ENCODE measurements at places on chromosomes 4 and X.

GRCh38 chr4:110480031-110480549 lies 4.1 kb downstream of the ENPEP start:
- DNase-seq: no peak

DNA sequence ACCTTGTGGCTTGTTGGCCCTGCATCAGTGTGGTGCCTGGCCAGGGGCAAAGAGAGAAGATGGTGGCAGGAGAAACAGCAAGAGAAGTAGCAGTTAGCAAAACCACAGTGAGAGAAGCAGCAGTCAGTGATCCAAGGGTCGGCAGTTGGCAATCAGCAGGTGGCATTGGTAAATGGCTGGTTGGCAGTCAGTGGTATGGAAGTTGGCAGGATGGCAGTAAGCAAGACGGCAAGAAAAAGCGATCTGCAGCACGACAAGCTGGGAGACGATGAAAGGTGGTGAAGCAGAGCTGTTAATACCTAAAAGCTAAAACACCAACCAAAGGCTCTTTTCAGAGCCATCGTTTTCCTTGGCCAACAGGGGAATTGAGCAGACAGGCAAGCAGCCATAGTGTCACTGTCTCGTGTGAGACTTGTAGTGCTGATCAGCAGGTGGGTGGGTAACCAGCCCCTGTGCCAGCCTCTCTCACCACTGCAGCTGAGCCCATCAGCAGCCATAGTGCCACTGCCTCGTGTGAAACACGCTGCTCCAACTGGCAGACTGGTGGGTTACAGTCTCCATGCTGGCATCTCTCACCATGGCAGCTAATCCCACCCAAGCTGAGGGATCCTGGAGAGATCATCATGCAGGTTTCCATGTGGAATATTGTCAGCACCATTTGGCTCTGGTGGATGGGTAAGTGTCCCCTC lies 2078.4 kb downstream of the PCDH7 start:
- no peak for DNase-seq

DNA sequence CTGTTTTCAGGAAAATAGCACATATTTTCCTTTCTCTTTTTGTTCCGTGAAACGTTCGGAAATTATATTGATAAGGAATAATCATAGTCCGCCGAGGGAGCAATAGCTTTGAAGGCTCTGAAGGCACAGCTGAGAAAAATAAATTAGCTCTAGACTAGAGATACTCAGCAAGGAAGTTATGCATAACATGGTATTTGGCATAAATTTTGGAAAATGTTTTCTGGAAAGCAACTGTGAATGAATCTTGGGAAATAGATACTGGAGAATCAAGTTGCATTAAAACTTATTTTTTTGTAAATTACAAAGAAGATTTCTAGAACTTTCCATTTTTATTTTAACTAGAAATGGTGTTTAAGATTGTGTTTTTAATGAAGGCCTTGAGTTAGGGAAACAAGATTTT lies 92.4 kb downstream of the HPRT1 start:
- no peak for DNase-seq

DNA sequence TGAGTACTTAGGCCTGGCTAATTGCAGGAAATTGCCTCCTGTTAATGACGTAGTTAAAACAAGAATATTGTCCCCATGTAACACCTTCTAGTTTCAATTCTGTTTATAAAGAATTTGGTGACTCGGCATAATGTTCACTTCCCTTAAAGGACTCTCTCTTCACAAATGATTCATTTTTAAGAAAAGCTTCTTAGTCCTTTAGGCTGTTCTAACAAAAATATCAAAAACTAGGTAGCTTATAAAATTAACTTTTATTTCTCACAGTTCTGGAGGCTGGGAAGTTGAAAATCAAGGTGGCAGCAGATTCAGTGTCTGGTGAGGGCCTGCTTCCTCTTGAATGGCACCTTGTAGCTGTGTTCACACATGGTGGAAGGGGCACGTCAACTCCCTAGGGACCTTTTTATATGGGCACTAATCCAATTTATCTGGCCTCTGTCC lies 23.8 kb downstream of the COL25A1 start:
- DNase-seq: no peak

DNA sequence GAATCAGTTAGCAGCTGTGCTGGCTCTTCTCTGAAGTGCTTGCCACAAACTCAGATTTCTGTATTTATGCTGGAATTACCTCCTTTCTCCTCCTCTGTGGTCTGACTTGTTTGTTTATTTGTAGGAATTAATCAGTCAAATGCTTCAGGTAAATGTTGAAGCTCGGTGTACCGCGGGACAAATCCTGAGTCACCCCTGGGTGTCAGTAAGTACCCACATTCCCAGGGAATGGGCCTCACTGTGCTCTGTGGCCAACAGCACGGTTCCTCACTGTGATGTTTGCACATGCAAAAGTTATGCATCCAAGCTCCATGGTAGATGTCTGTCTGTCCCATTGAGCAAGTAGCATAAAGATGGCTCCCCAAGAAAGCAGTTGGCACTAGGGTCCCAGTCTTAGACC lies 169.9 kb downstream of the DCLK2 start:
- DNase-seq: no peak

GRCh38 chr4:37799941-37800554 lies 26.4 kb upstream of the PGM2 start:
- no peak for DNase-seq

DNA sequence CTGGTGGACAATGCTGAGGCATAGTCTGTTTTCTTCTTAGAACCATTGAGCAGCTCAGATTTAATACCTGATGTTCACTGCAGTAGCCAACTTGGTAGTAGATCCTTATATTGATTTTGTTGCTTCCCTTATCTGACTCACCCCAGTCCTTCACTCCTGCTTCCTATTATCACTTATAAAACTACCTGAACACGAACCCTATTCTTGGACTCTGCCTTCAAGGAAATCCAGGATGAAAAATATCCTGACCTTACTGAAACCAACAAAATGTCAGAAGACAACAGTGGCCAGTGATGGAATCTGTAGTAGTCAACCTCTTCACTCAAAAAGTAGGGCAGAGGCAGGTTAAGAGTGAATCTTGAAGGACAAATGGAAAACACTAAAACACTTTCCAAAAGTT lies 98.1 kb downstream of the CPEB2 start:
- no peak for DNase-seq

All from CD4-positive, alpha-beta T cell treated with Interleukin-21 for 1 hour (primary cell).